ENCODE measurements at places on chromosomes 5 and 9.

DNA sequence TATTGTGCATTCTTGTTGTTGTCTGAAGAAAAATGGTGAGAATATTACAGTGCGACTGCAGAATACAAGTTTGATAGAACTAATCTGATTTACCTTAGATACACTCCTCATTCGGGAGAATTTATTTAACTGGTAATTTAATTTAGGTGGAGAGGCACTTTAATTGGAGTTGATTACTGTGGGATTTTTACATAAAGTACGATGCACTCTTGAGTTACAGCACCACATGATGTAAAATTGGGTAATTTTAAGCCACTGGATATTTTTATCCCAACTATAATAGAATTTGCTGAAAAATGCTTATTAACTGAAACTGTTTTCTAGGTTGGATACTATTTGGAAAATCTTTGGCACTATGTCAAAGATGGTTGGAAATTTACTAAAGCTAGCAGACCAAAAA is 35.4 kb upstream of the ALDOB start:
- DNase-seq, result no peak

GRCh38 chr5:173642191-173642816 is 25.9 kb upstream of the BOD1 start:
- no peak for DNase-seq

GRCh38 chr5:167528651-167529050 is 762.8 kb upstream of the WWC1 start:
- DNase-seq, result no peak

GRCh38 chr9:100852088-100852487 is 176.4 kb upstream of the PLPPR1 start:
- no peak for DNase-seq

DNA sequence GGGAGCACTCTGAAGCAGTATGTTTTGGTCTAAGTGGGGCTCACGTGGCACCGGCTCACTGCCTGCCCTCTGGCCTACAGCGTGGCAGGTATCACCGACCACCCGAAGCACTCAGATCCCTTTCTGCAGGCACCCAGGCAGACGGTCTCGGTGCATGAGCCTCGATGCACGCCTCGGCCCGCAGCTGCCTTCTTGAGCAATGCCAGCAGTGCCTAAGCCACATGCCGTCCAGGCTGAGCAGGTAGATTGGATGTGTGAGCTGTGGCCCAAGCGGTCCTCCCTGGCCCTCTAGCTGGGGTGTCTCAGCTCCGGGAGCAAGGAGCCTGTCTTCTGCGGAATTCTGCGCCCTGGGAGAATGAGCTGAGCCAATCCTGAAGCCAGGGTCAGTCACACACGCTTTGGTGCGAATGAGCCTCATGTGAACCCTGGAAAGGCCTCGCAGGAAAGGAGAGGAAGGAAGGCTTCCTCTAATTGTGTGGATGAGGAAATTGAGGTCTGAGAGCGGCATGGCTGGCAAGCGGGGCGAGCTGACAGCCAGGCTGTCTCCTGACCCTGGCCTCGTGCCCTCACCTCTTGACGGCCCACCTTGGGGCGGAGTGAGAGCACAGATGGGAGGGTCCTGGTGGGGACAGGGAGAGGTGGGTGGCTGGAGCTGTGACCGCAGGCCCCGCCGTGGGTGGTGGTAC is 14.4 kb downstream of the RXRA start:
- DNase-seq, result no peak

- DNase-seq, result no peak
These were observed 51.2 kb upstream of the ROR2 start for GRCh38 chr9:92001244-92001643.

- DNase-seq, result no peak
These were observed 946.4 kb upstream of the PTPRD start for GRCh38 chr9:11559001-11559776.

GRCh38 chr9:111350556-111350955 is 20.5 kb upstream of the OR2K2 start:
- no peak for DNase-seq

DNA sequence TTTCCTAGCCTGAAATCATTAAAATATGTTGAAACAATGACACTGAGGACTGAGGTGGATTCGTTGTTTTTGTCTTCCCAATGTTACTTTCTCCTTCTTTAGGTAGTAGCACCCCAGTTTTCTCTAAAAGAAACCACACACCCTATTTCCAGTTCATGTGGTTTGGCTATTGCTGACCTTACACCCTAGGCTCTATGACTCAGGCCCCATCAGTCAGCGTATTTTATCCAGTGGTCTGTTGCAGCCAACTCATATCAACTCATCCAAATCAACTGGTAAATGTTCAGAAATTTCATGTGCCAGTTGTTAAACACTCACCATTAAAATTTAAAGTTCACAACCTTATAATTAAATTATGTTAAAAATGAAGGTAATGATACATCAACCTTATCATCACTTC is 44.6 kb upstream of the NFIB start:
- no peak for DNase-seq

DNA sequence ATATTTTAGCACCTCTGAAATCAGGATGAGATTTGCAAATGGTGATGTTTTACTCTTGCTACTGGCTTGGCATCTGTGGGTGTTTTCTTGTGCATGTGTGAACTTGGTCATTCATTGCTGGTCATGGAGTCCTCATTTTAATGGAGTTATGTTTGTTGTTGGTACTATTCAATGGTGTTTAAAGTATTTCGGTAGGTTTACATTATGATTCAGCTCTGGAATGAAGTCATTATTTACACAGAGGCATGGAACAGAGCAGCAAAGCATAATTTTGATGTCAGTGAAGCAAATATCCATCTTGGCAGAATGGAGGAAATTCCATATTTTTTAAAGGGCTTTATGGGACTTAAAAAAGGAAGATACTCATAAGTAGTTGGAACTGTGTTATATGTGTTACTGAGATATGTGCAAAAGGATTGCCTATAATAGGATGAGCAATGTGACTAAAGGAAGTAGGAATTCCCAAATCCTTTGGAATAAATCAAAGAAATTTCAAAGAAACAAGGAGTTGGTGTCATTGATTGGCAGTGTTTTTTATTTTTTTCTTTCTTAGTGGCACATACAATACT is 147.4 kb downstream of the ACTBL2 start:
- no peak for DNase-seq

GRCh38 chr9:128232528-128233428 is 29.6 kb downstream of the DNM1 start:
- DNase-seq, result no peak

- no peak for DNase-seq
These were observed 441.6 kb upstream of the DMAC1 start for GRCh38 chr9:8241201-8241600.

- DNase-seq, result no peak
These were observed 97.3 kb downstream of the PAPPA start for GRCh38 chr9:116250891-116251290.

GRCh38 chr9:89776795-89777525 is 172.1 kb downstream of the GADD45G start:
- DNase-seq, result no peak

GRCh38 chr5:110638970-110639902 is 87.2 kb downstream of the TMEM232 start:
- no peak for DNase-seq

DNA sequence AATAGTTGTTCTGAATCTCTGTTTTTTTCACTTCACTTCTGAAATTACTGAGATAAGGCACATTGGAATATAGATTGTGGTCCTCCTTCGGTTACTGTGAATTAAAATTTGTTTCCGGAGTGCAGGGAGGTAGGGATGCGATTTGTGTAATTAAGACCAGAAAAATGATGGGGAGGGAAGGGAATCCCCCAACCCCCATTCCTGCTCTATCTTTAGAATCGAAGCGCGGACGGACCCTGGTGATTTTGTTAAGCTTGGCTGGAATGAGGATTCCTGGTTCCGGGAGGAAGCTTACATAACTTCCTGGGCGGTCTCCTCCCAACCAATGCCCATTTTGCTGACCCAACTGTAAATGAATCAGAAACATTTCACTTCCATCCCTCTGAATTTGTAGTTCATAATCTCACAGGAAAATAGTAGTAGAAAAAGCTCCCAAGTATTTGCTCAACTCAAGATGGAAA is 220.1 kb upstream of the MSX2 start:
- DNase-seq, result no peak

GRCh38 chr9:3277200-3277599 is 248.6 kb downstream of the RFX3 start:
- DNase-seq, result no peak

DNA sequence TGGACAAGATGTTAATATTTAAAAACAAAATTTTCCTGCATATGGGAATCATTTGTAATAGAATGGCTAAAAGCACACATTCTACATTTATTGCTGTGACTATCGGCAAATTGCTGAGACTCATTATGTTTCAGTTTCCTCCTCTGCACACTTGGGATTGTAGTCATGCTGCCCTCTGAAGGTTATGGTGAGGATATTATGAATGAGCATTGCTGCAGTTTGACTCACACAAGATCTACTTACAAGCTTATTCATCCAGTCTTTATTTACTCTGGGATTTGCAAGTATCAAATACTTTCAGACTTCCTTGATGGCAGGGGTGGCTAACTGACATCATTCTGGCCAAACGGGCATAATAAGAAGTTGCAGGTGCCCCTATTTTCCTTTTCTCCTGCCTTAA is 9.5 kb upstream of the NFIL3 start:
- DNase-seq, result no peak

DNA sequence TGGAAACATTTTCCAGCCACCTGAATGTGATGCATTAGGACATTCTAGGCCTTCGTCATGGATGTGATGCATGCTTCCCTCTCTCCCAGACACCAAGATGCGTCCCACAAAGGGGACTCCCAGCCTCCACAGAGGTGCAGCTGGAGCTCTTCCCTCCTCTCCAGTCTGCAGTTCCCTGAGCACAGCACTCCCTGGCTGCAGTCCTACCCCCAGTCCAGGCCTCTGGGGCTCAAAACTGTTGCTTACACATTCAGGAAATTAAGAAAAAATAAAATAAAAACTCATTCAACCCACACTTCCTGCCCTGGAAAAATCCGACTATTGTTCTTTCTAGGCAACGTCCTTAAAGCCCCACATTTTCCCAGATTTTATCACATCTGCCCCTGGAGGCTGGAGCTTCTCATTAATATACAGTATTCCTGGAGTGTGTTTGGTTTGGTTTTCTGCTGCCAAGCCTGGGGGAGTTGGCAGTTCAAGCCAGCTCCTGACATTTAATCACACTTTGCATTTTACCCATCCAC is 78.4 kb upstream of the ICE1 start:
- DNase-seq, result no peak

- DNase-seq, result no peak
These were observed 310.7 kb downstream of the ASTN2 start for GRCh38 chr9:117104206-117104605.

- no peak for DNase-seq
These were observed 51.4 kb downstream of the ATP10B start for GRCh38 chr5:160800375-160801275.

DNA sequence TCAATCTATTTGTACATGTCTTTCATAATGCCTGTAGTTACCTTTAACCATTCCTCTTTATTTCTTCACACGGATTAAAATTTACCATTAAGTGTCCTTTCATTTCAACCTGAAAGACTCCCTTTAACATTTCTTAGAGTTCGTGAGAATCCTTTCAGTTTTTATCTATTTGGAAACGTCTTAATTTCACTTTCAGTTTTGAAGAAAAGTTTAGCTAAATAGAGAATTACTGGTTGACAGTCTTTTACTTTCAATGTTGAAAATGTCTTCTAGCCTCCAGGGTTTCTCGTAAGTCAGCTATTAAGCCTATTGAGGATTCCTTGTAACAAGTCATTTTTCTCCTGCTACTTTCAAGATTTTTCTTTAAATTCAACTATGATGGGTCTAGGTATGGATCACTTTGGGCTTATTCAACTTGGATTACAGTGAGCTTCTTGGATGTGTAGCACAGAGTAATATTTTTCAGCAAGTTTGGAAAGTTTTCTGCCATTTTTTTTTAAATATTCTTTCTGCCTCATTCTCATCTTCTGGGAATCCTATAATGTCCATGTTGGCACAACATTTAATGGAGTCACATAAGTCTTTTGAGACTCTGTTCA is 48.5 kb downstream of the RFX3 start:
- DNase-seq, result no peak

- DNase-seq, result no peak
These were observed 179.1 kb downstream of the EPB41L4A start for GRCh38 chr5:112239996-112240395.
